ENCODE measurements at places on chromosomes 12 and 14. TPM values are rescaled to one million over a fixed set of nuclear protein-coding genes. Genes with fewer than 3 reads are reported as not detected.
A peak's percentile ranks its signal among the peaks of the same experiment; 100 is the strongest.

- ATAC-seq, result peak; percentile 23
Measured at GRCh38 chr12:125773033-125773640, 707.9 kb downstream of the AACS start.

DNA sequence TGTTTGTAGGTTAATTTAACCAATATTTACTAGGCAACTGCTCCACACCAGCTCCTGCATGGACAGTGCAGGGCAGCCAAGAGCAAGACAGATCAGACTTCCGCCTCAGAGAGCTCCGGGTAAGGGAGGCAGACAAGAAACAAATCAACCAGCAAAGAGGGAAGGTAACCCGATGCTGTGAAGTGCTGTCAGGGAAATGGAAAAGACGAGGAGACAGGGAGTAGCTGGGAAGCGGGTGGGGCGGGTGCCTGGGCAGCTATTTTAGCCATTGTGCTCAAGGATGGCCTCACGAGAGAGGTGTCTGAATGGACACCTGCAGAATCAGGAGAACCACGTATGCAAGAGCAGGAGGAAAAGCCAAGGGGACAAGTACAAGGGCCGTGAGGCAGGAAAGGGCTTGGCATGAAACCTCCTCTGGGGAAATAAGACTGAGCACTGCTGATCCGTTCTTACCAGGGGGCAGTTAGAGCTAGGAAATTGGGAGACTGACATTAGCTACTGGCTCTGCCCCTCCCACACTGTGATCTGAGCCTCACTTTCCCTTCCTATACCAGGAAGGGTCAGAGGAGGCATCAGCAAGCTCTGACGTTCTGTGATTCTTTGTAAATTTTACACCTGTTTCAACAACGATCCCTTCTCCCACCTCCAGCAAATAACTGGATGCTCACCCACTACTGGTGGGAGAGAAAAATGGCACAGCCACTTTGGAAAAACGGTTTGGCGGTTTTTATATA, 6.5 kb upstream of the TMEM119 start:
- ATAC-seq, result no peak

The PIK3C2G gene
- not detected for total RNA-seq

GRCh38 chr12:131636940-131637750, 73.7 kb upstream of the SFSWAP start:
- ATAC-seq, result no peak

- no peak for ATAC-seq
Measured at GRCh38 chr14:103008768-103009357, 48.5 kb downstream of the CDC42BPB start.

- ATAC-seq, result peak; percentile 99
Measured at GRCh38 chr12:106288494-106289195, 13.9 kb upstream of the TCP11L2 start.

The C12orf50 gene
- 0.29 TPM for total RNA-seq

The PRB2 gene
- total RNA-seq, result not detected

DNA sequence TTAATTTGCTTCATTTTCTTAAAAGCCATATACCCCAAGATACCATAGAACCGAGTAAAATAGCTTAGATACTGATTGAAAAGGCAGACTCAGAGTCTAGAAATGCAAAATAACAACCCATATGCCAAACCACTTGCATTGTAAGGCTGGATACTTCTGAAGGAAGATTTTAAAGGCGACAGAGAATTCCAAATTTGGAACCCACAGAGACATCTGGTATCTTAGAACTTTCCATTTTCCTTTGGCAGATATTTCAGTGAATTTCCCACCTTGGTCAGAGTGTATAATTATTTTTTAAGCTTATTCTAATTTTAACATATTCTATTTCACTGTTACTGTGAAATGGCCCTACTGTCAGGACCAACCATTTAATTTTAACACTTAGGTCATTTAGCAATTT, 186.4 kb upstream of the E2F7 start:
- no peak for ATAC-seq

DNA sequence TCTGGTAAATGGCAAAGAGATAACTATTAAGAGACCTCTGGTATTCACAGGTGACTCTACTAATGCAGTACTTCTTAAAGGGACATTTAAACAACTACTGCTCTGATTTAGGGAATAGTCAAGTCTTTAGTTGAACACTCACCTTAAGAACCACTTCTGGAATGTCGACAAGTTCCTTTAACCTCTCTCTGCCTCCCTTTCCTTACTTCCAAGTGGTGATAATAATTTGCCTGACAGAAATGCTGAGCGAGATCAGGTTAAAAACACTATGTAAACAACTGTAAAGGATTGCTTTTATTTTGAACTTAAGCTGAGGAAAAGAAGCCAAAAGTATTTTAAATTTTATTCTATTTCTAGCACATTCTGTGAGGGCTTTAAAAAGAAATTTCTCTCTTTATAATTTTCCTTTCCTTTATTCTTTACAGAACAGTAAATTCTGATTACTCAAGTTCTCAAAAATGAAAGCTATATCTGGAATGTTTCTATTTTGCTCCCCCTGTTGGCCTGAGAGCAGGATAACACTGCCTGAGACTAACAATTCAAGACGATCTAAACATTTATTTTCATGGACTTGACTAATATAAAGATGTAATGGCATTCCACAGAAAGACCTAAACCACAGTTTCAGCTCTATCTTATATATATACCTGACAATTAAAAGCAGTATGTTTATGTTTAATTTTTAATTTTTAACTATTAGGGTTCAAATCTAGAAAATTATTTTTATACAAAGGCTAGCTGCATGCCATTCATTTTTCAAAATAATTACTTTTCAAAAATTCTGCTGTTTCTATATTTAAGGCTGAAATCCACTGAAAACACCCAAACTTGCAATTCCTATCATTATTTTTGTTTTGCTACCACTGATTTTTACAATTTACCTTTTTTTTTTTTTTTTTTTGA, 29.2 kb downstream of the ZCCHC8 start:
- peak; percentile 33 for ATAC-seq

GRCh38 chr14:34190717-34191116, 239.8 kb upstream of the EGLN3 start:
- no peak for ATAC-seq

GRCh38 chr14:77290705-77291104, 19.7 kb upstream of the NGB start:
- no peak for ATAC-seq

The FSCB gene
- not detected for total RNA-seq

The OTOGL gene
- total RNA-seq, result not detected

The CEP170B gene
- total RNA-seq, result 5.2 TPM

DNA sequence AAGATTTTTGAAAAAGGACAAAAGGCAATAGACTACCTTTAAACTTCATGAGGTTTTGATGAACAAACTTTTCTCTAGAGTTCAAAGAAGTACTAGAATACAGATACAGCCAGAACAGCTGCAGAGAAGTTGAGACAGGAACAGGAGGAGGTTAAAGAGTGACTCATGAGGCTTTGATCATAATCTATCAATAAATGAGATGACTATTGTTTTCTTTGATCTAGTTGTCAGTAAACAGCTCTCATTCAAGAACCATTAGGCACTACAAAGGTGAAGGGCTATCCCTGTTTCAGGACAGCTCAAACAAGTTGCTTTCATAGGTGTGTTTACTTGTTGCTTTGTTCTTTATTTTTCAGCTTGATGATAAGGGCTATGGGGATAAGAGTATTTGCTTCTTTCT, 2.4 kb downstream of the WASHC3 start:
- peak; percentile 58 for ATAC-seq

The MIP gene
- not detected for total RNA-seq

- no peak for ATAC-seq
Measured at GRCh38 chr12:4327293-4327692, 6.3 kb downstream of the TIGAR start.

The FOXG1 gene
- total RNA-seq, result not detected

GRCh38 chr12:47835831-47836155, 16.1 kb upstream of the HDAC7 start:
- ATAC-seq, result no peak

DNA sequence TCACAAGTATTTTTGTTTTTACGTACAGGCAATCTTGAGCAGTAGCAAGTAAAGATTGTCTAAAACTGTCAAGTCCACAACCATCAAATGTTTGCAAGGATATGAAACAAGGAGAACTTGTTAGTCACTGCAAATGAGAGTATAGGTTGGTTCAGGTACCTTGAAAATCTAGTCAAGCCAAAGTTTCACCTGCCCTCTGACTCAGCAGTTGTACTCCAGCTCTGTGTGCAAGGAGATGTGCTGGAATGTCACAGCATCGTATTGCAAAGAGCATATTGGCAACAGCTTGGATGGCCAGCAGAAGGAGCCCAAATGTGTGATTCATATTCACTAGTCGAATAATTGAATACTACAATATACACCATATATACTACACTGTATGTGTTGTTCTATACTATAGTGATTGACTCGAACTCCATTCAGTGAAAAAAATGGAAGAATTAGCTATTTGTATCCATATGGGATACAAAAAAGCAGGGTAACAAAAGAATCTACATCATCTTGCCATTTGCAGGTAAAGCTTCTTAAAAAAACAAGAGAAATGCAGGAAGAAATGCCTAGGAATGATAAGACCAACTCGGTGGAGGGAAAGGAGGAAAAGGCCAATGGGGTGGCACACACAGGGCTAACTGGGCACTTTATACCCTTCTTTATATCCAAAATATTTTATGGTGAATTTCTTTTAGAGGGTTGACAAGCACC, 44.0 kb downstream of the EID3 start:
- ATAC-seq, result no peak

DNA sequence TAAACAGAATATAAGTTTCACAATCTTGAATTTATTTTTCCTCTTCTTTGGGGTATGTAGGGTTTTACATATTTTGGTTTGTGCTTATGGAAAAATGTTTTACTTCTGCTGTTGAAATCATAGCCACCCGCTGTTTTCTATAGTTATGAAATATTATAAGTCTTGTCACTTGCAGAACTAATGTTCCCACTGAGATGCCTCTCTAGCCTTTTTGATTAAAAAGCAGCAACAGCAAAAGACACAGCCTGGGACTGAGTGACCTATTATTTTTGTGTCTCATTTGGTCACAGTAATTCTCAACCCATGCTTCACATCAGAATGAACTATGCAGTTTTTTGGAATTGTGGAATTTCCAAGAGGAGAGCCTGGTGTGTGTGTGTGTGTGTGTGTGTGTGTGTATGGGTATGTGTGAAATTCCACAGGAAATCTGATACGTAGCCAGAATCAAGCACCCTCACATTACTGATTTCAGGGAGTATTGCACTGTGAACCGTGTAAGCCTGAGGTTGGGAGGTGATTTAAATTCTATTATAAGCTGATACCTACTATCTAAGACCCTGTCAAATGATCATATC, 55.7 kb upstream of the FRMD6 start:
- no peak for ATAC-seq

DNA sequence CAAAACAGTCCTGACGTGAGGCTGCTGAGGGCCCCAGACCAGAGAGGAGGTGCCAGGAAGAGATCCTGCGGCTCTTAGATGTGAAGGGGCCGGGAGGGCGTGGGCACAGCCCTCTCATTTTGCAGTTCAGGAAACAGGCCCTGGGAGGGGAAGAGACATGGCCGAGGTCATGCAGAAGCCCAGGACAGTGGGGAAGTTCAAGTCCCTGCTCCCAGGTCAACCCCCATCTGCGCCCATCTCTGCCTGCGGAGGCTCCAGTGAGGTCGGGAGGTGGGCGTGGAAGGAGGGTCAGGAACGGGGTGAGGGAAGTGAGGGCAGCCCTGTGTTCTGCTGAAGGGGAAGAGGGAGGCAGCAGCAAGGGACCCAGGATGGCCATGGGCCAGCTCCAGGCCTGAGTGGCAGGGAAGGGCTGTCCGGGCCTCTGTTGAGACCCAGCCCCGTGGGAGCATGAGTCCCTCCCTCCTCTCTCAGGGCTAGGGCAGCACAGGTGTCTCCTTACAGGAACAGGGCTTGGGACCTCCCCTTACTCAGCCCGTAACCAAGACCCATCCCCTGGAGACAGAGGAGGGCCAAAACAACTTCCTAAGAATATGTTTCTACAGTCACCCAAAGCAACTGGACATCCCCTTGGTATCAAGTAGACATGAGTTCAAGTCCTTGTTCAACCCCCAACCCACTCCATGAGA, 90.8 kb downstream of the LGMN start:
- ATAC-seq, result no peak

GRCh38 chr14:99380991-99381687, 99.5 kb downstream of the SETD3 start:
- ATAC-seq, result no peak
